PC-3 (cell line): ENCODE measurements at places on chromosomes 1 and 21. TPM values are rescaled to one million over a fixed set of nuclear protein-coding genes. Genes with fewer than 3 reads are reported as not detected.

GRCh38 chr1:23459338-23459757 lies 24.6 kb downstream of the ASAP3 start:
- H3K4me1 ChIP-seq = peaks cover 30% of the 10 kb centered on the region
- H3K36me3 ChIP-seq = no peaks in the 10 kb centered on the region
- no peak overlapping the region for H3K27ac ChIP-seq
- H3K27me3 ChIP-seq = no peaks in the 10 kb centered on the region
- DNase-seq = no peak
- H3K4me3 ChIP-seq = no peak overlapping the region

FAM110D gene
- not detected in 2 replicates for total RNA-seq

CR2 gene
- total RNA-seq = not detected in 2 replicates

DNA sequence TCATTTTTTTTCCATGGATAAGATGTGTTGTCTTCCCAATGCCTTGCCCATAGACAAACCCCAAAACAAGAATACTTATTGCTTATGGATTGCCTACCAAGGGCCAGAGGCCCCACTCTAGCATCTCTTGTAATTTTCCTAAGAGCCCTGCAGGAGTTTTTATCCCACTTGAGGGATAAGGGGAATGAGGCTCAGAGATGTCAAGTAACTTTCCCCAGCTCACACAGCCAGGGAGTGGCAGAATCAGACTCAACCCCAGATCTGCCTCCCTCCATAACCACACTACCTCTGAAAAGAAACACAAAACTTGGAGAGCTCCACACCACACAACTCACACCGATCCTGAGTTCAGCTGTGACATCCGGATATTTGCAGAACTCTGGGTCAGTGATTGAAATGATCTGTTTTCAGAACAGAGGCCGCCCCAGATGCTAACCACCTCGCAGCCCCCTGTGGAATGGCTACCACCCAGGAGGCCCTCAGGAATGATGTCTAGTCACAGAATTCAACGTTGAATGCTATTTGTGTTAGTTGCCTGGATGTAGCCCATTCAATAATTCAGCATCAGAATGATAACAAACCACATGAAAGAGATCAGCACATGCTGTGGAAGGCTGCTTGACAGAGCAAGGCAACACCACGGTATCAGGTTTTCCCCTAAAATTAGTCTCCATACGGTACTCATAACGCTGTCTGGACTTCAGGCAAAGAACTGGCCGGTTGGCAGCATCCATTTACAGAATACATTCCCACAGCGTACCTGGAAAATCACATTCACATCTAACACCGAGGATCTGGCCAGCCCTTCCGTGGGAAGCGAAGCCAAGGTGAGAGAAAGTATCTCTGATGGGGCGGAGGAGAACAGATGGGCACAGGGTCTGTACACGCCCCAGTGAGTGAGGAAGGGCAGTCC lies 231.9 kb downstream of the TOMM20 start:
- peaks cover 49% of the 10 kb centered on the region for H3K4me1 ChIP-seq
- no peak overlapping the region for H3K4me3 ChIP-seq

GRCh38 chr1:2230781-2231531 lies 2.8 kb downstream of the SKI start:
- peak overlapping the region; percentile 15 for H3K27ac ChIP-seq
- H3K4me3 ChIP-seq = peak overlapping the region; percentile 80
- no peaks in the 10 kb centered on the region for H3K36me3 ChIP-seq
- H3K27me3 ChIP-seq = no peaks in the 10 kb centered on the region
- peak; percentile 60 for DNase-seq

FYB2 gene
- not detected in 2 replicates for total RNA-seq

DNA sequence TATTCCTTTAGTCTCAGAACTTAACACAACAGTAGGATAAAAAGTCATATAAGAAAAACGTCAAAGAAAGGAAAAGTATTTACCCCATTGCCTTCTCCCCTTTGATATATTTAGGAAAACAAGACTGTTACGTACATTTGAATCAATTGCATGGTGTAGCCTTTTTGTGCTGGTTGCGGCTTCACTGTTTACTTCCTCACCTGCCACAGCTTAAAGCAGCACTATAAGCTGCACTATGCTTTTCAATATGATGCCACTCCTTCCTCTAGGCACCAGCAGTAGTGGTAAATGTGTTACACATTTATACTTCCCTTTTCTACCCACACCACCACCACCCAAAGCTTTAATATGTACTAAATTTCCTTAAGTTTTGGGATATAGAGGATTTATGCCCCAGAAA lies 111.1 kb downstream of the ATP1B1 start:
- H3K4me3 ChIP-seq = no peak overlapping the region
- no peaks in the 10 kb centered on the region for H3K27me3 ChIP-seq
- no peak overlapping the region for H3K27ac ChIP-seq
- H3K36me3 ChIP-seq = no peaks in the 10 kb centered on the region
- no peaks in the 10 kb centered on the region for H3K4me1 ChIP-seq
- DNase-seq = no peak

ERG gene
- total RNA-seq = not detected in 2 replicates

DNA sequence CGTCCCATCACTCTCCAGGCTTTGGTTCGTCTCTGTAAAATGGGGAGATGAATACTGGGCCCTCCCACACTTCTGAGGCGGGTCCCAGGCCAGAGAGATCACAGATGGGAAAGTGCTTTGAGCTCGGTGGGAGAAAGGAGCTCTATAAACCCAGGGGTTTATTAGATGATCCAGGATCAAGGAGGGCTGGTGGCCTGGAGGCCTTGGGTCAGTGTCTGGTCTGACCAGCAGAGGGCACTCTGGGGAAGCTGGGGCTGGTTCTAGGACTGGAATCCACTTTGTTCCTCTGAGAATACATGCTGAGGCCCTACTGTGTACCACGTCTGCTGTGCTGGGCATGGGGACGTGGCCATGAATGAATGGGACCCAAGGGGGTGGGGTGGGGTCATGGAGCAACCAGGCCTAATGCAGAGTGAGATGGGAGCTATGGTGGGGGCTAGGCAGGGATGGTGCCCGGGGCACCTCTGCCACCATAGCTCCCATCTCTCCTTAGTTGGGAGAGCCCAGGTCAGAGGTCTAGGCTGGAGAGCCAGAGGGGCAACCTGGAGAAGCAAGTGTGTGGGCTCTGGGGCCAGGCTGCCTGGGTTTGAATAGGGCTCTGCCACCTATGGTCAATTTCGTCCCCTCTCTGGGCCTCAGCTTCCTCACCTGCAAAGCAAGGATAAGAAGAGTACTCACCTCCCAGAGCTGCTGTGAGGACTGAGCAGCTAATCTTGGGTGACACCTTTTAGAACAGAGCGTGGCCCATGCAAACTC lies 9.0 kb upstream of the FAM131C start:
- peaks cover 11% of the 10 kb centered on the region for H3K4me1 ChIP-seq
- peak; percentile 86 for DNase-seq
- no peaks in the 10 kb centered on the region for H3K36me3 ChIP-seq
- H3K27ac ChIP-seq = no peak overlapping the region
